Mucosa of gallbladder (tissue), 1 donor: ENCODE measurements at places on chromosomes 5 and 9. TPM values are rescaled to one million over a fixed set of nuclear protein-coding genes. Genes with fewer than 3 reads are reported as not detected.
A peak's percentile ranks its signal among the peaks of the same experiment; 100 is the strongest.

DNA sequence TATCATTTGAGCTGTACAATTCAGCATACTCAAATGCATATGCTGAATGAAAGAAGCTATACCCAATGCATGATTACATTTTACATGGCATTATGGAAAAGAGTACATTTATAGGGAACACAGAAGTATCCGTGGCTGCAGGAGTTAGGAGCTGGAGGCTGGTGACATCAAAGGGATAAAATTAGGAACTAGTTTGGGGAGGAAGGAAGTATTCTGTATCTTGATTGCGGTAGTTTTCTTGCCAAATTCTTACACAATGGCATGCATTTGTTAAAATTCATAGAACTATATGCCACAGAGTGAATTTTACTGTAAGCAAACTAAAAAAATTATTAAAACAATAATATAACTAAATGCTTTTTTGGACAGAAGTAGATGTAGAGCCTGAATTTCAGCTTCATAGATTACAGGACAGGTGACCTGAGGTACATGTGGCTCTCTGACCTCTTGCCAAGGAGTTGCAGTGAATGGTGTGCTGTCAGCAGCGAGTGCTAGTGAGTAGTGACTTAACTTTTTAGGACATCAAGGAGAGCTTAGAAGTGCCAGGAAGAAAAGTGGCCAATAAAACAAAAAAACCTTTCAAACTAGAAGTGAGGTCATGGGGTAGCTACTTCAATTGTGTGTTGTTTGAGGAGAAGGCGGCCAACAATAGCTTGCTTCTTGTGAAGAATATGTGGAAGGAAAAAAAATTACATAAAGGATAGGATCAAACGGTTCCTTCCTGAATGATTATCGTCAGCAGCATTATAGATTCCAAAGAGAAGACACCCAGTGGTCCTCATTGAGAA, 514.9 kb upstream of the CLINT1 start:
- no peak for DNase-seq

GRCh38 chr5:91212714-91213092, 170.4 kb downstream of the ARRDC3 start:
- DNase-seq: no peak

DNA sequence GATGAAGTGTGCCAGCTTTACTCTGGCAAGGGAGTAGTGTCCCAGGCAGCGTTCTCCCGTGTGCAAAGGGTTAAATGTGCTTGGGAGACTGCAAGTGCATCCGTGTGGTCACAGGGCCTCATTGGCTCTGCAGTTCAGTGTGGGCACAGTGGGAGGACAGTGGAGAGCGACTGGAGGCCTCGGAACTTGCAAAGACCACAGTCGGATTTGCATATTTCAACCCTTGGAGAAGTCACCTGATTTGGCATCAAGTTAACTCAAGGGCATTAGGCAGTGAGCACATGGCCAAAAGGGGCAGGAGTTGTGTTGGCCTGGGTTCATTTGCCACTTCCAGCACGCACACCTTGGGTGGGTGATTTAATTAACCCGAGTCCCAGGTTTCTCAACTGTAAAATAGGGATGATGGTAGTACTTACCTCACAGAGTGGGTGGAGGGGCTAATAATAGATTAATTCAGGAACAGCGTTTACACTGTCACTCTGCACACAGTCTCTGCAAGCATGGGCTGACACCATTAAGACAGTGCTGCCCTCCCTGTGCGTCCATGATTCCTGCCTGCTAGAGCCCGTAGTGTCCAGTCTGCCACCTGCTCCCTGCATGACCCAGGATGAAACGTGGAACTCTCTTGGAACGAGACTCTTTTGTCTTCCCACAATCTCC, 22.7 kb downstream of the JADE2 start:
- DNase-seq: no peak

DNA sequence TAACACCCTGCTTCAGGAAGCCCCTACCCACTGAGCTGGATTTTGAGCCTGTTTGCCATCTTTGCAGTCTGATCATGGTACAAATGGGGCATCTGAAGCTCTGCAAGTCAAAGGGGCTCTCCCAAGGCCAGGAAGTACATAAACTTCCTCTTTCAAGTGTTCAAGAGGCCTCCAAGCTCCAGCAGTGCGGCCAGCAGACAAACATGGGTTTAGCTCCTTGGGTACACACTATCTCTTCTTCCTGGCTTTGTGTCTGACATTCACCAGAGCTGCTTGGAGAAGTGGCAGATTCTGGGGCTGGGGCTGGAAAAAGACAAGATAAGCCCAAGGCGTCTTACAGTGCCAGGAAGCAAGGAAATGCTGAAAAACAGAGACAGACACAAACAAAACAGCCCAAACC, 34.1 kb downstream of the LAMC3 start:
- DNase-seq: peak; percentile 16

DNA sequence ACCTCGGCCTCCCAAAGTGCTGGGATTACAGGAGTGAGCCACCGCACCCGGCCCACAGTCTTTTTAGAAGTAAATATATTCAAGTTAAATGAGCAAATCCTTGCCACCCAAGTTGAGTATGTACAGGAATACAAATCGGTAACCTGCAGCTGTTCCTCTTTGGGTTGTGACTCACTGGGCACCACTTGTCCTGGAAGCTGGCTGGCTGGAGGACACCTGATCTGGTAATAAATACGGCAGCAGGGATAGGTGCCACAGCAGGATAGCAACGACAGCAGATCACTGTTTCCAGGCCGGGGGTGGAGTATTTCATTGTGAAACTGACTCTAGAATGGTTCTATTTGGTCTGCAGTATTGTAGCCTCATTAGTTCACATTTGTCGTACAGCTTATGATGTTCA, 35.7 kb upstream of the SLC36A2 start:
- no peak for DNase-seq

The SARDH gene
- total RNA-seq: 2.8 TPM

The LECT2 gene
- not detected for total RNA-seq
